NCI-H82 (cell line): ENCODE measurements at places on chromosomes 3 and 15.
A peak's percentile ranks its signal among the peaks of the same experiment; 100 is the strongest.

GRCh38 chr3:45988804-45989203, 6.8 kb downstream of the FYCO1 start:
- DNase-seq, result no peak

DNA sequence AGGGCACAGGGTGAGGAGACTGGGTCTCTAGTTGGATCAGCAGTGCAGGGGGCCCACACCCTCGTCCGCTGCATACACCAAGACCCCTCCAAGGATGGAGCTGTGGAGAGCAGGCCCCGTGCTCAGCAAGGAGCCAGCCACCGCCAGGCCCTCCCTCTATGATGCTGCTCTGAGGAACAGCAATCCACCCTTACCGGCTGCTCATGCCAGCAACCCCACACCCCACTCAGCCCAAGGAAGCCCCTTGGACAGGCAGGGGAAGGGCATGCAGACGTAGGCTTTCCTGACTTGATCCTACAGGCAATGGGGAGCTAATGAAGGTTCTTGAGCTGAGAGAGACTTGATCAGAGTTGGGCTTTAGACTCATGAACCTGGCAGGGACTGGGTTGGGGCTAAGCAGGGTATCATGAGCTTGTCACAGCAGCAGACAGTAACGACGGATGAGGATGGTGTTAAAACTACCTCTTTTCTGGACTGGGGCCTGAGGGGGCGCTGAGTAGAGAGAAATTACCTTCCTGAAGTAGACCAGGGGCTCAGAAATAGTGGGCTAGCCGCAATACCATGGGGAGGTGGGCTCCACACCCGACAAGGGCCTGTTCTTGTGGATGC, 50.5 kb upstream of the FGD5 start:
- DNase-seq, result no peak

- DNase-seq, result no peak
Observed at GRCh38 chr3:49942651-49943050, 2.7 kb downstream of the RBM6 start.

- DNase-seq, result peak; percentile 35
Observed at GRCh38 chr3:146326875-146327543, 76.1 kb upstream of the PLSCR4 start.

- DNase-seq, result no peak
Observed at GRCh38 chr3:169528289-169528688, 135.2 kb downstream of the MECOM start.

DNA sequence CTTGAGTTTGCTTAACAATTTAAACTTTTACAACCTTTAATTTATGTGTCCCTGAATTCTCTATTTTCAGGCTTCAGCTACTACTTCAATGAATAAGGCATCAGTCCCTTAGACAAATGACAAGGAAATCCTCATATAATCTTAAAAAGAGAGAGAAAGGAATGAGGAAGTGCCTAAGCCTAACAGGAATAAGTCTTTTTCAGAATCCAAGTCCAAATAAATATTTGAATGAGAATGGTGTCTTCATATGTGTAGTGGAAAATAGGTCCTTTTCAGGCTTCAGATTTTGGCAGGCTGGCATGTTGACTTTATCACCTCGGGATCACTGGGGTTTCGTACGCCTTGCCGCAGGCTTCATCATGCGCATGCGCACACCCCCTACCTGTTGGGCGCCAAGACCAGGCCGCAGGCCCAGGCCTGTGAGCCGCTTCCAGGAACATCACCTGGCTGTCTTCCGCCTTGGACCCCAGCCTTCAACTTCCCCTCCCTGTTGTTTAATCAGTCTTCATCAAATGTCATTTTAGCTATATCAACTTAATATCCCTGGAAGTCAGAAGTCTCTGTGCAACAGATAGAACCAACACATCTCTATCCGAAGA, 334.5 kb downstream of the SOX2 start:
- DNase-seq, result no peak

- DNase-seq, result peak; percentile 96
Observed at GRCh38 chr3:156291272-156292123, 171.1 kb downstream of the KCNAB1 start.

DNA sequence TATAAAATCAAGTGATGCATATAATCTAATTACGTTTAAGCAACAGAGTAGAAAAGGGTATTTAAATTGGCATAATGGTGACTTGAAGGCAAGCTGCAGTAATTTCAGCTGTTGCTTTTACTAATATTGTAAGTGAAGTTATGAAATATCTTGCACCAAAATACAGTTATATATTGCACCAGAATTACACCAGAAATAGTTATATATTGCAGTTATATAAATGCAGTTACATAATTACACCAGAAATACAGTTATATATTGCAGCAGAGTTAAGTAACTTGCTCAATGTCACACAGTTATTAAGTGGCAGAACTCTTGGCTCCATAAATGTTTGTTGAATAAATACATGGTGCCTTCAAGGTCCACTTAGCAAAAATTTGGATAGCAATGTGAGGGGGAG, 51.4 kb downstream of the PCOLCE2 start:
- no peak for DNase-seq

GRCh38 chr3:48345946-48346572, 12.6 kb upstream of the SPINK8 start:
- DNase-seq, result no peak

GRCh38 chr3:184642631-184643285, 69.1 kb downstream of the MAGEF1 start:
- peak; percentile 72 for DNase-seq

GRCh38 chr3:45962033-45962432, 18.8 kb downstream of the CXCR6 start:
- no peak for DNase-seq

DNA sequence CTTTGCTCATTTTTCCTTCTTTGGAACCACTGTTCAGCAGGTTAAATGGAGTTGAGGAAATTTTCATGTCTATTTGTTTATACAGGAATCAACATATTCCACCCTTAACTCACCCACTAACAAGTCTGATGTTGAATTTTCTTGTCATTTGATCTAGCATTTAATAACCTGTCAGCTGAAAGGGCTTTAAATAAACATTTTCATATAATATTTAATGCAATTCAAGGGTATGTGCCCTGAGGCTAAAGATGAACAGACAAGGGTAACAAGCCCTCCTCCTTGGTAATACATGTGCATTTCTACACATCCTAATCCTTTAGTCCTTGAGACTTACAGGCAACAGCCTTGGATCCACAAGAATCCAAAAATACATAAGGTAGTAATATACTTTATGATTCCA, 435.0 kb upstream of the NR2F2 start:
- no peak for DNase-seq

GRCh38 chr3:47586746-47587145, 8.1 kb upstream of the CSPG5 start:
- no peak for DNase-seq

GRCh38 chr15:100115711-100116090, 226.1 kb downstream of the ADAMTS17 start:
- no peak for DNase-seq
